ENCODE measurements at places on chromosomes 1 and 21.

DNA sequence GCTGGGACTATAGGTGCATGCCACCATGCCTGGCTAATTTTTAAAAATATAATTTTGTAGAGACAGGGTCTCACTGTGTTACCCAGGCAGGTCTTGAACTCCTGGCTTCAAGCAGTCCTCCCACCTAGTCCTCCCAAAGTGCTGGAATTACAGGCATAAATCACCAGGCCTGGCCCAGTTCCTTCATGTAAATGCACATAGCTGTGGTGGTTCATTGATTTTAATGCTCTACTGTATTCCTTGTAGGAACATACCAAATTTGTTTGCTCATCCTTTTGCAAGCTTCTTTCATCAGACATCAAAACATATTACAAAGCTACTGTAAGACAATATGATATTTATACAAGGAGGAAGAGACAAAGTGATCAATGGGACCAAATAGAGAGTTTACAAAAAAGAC lies 237.5 kb upstream of the ESRRG start:
- no peak for DNase-seq

DNA sequence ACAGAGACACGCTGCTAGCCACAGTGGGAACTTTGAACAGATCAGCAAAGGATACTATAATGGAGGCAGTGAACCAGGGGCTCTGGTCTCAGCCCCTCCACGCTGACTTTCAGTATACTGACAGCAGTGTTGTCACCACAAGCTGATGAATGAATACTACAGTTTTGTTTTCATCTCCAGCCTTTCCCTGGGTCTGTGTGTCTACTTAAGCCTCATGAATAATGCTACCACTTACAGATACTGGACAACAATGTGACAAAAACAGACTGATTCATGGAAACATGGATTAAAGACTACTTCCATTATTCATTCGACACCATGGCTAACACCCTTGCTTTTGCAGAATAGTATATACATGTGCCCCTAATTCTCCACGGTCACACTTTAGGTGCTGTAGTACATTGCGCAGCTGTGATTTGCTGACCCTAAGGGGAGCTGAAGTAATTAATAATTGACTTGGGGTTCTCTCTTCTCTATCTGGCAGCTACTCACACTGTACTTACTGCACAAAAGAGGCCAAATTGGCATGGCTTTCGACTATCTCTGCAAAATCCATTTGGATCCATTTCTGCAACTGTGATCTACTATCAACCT lies 203.2 kb upstream of the LYPLAL1 start:
- DNase-seq, result no peak

DNA sequence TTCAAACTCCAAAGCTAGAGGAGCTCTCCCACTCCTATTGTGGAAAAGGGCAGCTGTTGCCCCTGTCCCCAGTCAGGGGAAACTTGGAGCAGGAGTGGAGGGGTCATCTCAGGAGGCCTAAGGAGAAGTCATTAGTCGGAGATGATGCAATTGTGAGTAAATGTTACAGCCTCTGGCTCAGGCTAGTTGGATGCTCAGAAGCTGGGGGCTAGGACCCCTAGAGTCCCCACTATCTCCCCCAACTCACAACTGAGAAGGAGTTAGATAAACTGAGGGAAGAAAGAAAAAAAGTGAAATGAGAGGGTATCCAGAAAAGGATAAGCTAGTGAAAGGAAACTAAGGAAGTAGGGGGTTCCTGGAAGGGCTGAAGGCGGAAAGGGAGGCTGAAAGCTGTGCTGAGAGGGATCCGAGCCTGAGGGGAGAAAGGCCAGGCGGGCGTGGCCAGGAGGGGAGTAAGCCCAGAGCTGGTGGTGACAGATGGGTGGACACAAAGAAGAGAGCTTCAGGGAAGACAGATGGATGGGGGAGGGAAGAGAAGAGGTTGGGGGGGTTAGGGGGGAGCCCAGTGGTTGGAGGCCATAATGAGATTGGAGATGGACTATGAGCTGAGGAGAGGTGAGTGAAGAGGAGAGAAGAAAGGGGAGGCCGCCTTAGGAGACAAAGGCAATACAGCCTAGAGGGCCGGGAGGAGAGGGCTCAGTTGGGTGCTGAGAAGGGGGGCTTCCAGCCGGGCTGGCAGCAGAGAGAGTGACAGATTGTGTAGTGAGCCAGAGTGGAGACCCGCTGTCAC lies 4.5 kb upstream of the NHLH1 start:
- DNase-seq, result no peak

- DNase-seq, result no peak
Observed at GRCh38 chr1:168656485-168656884, 72.5 kb downstream of the DPT start.

GRCh38 chr1:59688976-59689375 lies 125.8 kb upstream of the HOOK1 start:
- no peak for DNase-seq

DNA sequence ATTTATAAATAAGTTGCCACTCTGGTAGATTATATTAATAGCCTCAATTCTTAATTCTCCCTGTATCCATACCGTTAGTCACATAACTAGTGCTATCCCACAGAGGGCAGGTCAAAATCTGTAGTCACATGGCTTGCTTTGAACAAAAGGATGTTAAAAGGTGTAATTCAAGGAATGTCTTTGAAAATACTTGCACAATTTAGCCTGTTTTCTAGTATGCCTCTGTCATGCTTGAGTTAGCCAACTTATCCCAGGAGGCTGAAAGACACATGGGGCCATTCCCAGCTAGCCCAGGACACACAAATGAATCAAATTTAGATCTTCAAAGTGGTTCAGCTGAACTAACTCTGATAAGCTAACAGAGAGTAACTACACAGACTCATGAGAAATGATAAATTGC lies 758.5 kb upstream of the NEGR1 start:
- no peak for DNase-seq

DNA sequence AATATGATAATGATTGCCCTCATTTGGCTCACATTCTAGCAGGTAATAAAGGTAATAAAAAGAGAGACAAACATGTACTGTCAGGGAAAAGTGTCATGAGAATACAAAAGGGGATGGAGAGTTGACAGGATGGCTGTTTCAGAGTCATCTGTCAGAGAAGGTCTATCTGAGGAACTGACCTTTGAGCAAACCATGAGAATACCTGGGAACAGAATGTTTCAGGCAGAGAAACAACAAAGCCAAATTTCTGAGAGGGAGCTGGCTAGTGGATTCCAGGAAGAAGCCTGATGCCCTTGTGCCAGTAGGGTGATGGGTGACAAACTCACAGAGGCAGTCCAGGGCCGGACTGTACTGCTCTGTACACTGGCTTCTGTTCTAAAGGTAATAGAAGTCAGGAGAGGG lies 107.2 kb downstream of the C1orf21 start:
- no peak for DNase-seq
